NCI-H1694 treated with DMSO at 0.1 percent for 48 hours (cell line): ENCODE measurements at places on chromosomes 4 and X.

DNA sequence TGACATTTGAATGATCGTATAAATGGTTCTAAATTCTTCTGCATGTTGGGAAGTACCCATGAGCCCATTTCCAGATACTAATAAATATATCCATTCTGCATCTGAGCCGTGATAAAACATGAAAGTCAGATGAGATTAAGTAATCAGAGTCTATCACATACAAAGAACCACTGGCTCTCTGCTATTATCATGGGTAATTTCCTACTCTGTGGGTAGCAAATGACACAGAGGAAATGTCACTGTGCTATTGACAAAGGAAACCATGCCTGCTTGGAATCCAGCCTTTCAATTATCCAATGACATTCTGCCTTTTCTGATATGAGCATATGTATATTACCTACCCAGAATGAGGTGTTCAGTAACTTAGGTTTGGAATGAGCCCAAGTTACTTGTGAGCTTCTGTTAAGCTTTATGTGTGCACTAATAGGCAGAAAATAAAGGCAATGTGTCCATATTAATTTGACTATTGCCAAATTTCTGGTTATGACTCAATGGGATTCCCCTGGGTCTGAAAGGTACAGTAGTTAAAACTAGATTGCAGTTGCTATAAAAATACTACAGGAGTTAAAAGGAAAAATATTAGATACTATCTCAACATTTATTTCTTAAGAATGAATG is 238.7 kb upstream of the KCNIP4 start:
- DNase-seq = no peak

GRCh38 chrX:21756785-21757529 is 959 bp downstream of the SMPX start:
- DNase-seq = no peak

DNA sequence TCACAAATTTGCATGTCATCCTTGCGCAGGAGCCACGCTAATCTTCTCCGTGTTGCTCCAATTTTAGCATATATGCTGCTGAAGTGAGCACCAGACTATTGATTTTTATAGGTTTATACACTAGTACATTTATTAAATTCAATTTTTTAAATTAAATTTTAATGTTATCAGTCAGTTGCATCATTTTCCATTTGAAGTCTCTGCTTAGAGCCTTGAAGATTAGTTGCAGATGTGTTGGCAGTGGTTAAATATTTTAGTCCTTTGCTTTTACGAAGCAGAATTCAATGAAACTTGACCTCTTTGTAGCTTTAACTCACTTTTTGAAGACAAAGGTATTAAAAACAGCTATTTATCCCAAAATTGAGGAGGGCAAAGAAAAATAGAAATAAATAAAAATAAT is 16.5 kb downstream of the TRAPPC11 start:
- no peak for DNase-seq

GRCh38 chr4:94545296-94545695 is 93.6 kb downstream of the PDLIM5 start:
- no peak for DNase-seq

DNA sequence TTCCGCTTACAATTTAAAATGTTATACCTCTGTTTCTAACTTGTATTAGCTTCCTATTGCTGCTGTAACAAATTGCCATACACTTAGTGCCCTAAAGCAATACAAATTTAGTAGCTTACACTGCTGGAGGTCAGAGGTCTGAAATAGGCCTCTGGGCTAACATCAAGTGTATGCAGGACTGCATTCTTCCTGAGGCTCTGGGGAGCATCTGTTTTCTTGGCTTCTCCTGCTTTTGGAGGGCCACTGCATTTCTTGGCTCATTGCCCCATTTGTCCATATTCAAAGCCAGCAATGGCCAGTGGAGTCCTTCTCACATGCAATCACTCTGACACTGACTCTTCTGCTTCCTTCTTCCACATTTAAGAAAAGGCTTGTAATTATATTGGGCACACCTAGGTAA is 639.8 kb upstream of the INTU start:
- DNase-seq = no peak
